ENCODE measurements at places on chromosomes 2 and 18. TPM values are rescaled to one million over a fixed set of nuclear protein-coding genes. Genes with fewer than 3 reads are reported as not detected.

PID1 gene
- 9.6 TPM for total RNA-seq

TEKT4 gene
- total RNA-seq = not detected

SLC19A3 gene
- 0.08 TPM for total RNA-seq

IL36G gene
- 5.0 TPM for total RNA-seq

CYP27C1 gene
- 3.4 TPM for total RNA-seq

ALLC gene
- total RNA-seq = not detected

ARPC2 gene
- total RNA-seq = 709 TPM

PRPF40A gene
- total RNA-seq = 162 TPM

ACVR1C gene
- 0.30 TPM for total RNA-seq

PREB gene
- total RNA-seq = 69.1 TPM

TDRD15 gene
- total RNA-seq = not detected

MATN3 gene
- total RNA-seq = 3.7 TPM

PFN4 gene
- 0.39 TPM for total RNA-seq

SIX3 gene
- total RNA-seq = not detected

LIPG gene
- total RNA-seq = 118 TPM

EIF5B gene
- 20.7 TPM for total RNA-seq

G6PC2 gene
- total RNA-seq = not detected

TIGD1 gene
- 1.9 TPM for total RNA-seq

GPR35 gene
- not detected for total RNA-seq

LIMS3 gene
- total RNA-seq = 0.15 TPM
